Glomerular endothelial cell (primary cell): ENCODE measurements at places on chromosomes 6 and 20. TPM values are rescaled to one million over a fixed set of nuclear protein-coding genes. Genes with fewer than 3 reads are reported as not detected.

The POM121L2 gene
- not detected in 2 replicates for total RNA-seq

The MICB gene
- 14.5 and 19.1 TPM in 2 replicates for total RNA-seq

The MACROD2 gene
- 0.58 and 0.76 TPM in 2 replicates for total RNA-seq

The RRAGD gene
- 3.5 and 11.2 TPM in 2 replicates for total RNA-seq

The RSPH9 gene
- 0.41 TPM in 1 of 2 replicates, not detected in the other for total RNA-seq

DNA sequence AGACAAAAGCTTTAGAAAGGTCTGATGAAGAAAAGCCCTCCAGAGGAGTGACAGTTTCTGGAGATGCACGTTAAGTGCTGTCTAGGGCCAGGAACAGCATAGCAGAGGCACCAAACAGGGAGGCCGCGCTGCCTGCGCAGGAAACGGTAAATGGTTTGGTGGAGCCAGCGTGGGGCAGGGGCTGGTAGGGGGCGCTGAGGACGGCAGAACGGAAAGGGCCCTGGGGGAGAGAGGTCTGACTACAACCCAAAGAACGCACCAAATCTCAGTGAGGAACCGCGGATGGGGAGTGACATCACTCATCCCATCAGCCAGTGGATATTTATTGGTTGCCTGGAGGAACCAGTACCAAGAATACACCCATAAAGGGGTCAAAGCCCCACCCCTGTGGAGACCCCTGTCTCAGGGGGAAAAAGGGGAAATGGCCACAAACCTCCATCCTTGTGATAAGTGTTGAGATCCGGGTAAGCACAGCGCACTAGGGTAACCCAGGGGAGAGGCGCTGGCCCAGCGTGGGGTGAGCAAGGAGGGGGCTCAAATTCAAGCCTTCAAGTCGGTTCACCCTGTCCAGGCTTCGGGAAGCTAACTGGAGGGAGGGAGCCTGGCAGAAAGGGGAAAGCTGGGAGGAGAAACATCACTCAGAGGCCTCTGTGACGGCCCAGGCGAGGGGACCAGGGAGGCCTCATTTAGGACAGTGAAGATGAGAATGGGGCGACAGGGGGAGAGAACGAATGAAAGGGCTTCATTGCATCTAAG, 249.2 kb upstream of the QKI start:
- DNase-seq: no peak

DNA sequence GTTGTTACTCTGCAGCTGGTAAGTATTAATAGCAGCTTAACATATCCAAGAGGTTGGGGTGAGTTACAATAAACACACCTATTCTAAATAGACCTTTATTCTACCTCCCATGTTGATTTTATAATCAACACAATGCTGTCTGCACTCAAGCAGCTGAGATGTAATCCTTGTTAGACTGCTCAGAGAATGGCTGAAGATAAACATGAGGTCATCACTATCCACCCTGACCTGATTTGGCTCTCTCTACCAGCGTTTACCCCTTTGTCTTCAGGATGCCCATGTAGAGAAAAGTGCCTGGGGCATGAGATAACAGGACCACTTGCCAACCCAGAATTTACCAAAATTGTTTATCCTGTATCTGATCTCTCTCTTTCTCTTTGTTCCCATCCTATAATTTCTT, 220.7 kb upstream of the DEFB112 start:
- no peak for DNase-seq

GRCh38 chr6:121418346-121418745, 17.1 kb upstream of the GJA1 start:
- no peak for DNase-seq

DNA sequence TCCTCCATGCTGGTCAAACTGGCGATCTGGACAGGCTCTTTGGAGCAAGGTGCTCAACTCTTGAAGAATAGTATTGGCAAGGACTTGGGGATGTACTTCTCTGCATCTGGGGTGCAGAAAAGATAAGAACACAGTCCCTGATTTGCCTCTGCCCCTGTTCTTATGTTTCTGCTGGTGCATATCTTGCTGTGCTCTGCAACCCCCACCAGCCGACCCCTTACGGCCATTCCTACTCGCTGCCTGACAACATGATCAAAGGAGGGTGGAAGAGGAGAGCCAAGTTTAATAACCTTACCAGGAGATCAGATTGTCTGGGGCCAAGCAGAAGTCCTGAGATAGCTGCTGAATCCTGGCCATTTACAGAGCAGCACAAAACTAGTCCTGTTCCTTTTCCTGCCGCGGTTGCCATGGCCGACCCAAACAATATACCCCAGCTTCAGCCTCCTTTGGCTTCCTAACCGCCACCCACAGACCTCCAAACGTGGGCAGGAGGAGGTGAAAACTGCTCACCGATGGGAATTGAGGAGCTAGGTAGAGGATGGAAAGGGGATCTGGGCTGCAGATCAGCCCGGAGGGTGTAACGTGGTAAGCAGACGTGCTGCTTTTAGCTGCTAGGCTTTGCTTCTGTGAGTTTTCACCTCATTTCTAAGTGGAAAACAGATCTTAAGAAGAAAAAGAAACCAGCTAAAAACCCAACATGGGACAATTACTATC, 60.9 kb downstream of the ATXN1 start:
- DNase-seq: no peak

DNA sequence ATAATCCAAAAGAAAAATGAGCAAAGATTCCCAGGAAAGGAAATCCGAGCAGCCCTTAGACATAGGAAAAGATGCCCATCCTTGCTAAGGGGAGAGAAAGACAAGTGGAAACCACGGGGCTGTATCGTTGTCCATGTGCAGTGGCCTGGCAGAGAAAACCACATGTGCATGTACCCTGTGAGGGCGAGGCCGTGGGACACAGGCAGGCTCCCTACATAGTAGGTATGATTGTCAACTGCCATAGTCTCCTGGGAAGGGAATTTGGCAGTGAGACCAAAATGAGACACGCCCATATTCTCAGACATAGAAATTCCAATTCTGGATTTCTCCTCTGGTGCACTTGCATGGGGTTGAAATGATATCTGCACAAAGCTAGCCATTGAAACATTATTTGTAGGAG, 169.7 kb upstream of the SALL4 start:
- DNase-seq: no peak
